ENCODE measurements at places on chromosomes 2 and 18.

DNA sequence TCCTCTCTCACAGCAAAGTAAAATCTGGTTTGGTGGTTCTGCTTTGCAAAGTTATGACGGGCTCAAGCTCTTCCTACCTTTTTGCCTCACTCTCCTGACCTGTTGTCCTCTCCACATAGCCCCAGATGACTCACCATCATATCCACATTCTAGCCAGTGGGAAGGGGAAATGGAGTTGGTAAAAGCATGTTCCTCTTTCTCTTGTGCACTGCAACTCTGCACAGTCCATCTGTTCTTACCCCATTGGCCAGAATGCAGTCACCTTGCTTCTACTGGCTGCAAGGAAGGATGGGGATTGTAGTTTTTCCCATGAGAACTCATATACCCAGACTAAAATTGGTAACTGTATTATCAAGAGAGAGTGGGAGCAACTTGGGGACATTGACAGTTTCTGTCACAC is 50.4 kb upstream of the SMIM21 start:
- no peak for DNase-seq

DNA sequence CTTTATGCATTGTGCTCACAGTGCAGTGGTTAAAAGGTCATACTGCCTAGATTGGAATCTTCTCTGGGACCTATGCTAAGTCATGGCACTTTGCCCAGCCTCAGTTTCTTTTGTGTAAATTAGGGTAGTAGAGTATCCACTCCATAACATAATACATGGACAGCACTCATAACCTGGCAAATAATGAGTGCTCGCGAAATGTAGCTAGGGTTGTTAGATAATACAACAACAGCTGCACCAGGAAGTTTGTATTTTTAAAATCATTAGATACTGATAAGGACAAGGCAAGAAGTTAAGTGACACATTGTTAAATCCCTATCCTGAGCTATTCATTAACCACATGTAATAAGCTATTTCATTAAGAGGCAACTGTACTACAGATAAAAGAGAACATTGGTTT is 13.8 kb upstream of the PLA2R1 start:
- no peak for DNase-seq

- DNase-seq = no peak
These were observed 447.3 kb downstream of the XIRP2 start for GRCh38 chr2:167335541-167335992.

DNA sequence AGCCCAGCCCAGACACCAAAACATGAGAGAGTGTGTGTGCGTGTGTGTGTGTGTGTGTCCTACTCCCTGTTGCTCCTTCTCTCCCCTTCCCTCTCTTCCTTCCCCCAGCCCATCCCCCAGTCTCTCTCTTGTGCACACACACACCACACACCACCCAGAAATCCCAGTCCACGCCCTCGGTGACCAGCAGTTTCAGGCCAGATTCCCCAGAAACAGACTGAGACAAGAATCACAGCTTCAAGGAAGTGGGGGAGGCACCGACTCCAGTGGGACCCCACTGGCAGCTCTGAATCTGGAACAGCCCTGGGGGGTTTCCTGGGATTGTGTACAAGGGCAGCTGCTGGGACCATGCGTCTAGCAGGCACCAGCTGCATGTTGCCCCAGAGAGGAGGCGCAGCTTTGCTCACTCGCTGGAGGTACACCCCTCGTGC is 113.5 kb downstream of the NDUFA10 start:
- DNase-seq = no peak

GRCh38 chr2:133940134-133940533 is 313.7 kb upstream of the MGAT5 start:
- DNase-seq = no peak

DNA sequence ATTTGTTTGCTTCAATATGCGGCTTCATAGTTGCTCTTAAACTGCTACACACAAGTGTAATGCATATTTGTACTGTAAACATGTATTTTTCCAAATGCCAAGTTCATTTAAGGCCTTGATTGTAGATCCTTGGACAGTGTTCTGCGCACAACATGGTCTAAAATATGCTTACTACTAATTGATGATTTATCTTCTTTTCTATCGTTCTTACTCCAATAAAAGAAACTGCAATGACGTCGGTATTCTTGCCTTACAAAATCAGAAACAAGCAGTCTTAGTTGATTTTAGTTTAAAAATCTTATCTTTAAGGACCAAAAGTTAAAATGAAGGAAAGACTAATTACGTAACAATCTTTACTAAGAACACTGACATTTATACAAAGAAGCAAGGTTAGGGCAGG is 224.3 kb upstream of the SMAD7 start:
- DNase-seq = no peak
